ENCODE measurements at places on chromosomes 4 and X.

- DNase-seq, result peak; percentile 21
Measured at GRCh38 chrX:15973299-15973698, 118.7 kb upstream of the AP1S2 start.

- no peak for DNase-seq
Measured at GRCh38 chr4:110122201-110122600, 76.2 kb downstream of the ELOVL6 start.

DNA sequence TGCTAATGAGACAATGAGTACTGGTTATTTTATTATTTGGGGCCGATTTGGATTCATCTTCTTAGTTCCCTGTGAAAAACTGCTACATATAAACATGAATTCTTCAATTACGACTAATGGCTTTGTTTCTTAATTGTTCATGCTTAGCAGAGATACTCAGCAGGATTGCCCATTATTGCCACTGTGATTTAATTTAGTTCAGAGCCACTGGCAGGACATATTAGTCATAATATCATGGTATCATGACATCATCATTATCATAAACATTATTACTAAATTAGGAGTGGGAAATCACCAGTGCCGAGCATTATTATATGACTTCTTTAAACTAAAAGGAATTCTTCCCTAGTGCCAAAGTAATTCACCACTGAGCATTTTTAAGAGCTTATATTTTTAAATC, 201.4 kb downstream of the SPOCK3 start:
- DNase-seq, result no peak

DNA sequence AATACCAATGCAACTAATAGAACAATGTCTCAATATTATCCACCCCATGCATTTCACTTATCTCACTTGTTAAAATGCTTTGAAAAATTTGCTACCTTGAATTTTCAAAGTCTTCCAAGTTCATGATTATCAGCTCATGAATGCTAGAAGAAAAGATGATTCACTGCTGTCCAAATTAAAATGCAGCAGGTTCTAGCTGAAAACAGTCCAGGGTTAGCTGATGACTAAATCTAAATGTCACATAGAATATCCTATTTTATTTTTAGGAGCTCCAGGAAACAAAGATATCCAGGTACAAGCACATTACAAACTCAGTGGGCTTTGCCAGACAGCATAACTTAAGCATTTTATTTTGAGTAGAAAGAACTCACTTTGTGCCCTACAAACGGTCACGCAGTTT, 38.0 kb upstream of the SPARCL1 start:
- DNase-seq, result no peak

- no peak for DNase-seq
Measured at GRCh38 chr4:150160473-150160872, 82.2 kb downstream of the DCLK2 start.

- no peak for DNase-seq
Measured at GRCh38 chr4:182124359-182124758, 118.8 kb upstream of the TENM3 start.

DNA sequence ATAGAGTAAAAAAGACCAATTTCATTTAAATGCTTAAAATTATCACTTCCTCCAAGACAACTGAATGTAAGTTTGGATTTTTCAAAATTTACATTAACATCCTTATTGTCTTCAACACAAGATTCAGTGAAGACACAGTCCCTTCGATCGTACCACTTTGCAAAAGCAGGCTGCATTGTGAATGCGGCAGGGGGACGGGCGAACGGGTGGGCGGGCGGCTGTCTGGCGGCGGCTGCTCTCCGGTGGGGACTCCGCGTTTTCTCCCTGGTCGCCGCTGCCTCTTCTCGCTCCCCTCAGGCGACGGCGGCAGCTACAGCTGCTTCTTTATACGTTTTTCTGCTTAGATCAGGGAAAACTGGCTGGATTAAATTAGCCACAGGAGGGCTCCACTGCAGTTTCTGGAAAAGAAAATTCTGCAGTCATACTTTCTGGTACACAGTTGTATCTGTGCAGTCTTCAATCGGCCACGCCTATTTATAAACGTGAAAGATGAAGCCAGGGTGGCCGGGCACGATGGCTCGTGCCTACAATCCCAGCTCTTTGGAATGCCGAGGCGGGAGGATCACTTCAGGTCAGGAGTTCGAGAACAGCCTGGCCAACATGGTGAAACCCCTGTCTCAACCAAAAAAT, 33.9 kb upstream of the HPF1 start:
- DNase-seq, result peak; percentile 73

DNA sequence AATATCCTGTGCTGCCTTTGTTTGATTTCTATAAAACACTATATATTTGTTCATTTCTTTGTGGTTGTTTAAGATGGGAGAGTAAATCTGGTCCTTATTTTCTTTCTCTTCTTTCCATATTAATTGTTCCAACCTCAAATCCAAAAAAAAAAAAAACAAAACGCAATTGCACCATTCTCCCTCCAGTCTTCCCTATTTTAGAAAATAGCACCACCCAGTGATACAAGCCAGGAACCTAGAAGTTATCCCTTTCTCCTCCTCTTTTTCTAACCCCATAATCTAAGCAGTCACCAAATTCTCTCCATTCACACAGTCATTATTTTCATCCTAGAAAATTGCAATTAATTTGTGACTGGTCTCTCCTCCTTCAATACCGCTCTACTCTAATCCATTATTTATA, 107.8 kb downstream of the GABRA3 start:
- DNase-seq, result no peak

DNA sequence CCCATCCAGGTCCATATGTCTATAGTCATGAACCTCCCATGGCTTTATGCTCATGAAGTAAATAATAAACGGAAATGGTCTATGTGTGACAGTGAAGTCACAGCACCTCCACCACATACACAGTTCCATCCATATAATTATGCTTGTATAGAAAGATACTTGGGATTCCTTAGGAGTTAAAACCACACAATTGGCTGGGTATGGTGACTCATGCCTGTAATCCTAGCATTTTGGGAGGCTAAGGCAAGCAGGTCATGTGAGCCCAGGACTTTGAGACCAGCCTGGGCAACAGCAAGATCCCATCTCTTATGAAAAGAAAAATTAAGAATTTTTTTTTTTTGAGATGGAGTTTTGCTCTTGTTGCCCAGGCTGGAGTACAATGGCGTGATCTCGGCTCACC, 55.6 kb upstream of the RBM47 start:
- peak; percentile 63 for DNase-seq

- no peak for DNase-seq
Measured at GRCh38 chrX:115948018-115948923, 222.3 kb upstream of the AGTR2 start.

GRCh38 chr4:108270466-108271450, 102.0 kb upstream of the LEF1 start:
- DNase-seq, result peak; percentile 83

DNA sequence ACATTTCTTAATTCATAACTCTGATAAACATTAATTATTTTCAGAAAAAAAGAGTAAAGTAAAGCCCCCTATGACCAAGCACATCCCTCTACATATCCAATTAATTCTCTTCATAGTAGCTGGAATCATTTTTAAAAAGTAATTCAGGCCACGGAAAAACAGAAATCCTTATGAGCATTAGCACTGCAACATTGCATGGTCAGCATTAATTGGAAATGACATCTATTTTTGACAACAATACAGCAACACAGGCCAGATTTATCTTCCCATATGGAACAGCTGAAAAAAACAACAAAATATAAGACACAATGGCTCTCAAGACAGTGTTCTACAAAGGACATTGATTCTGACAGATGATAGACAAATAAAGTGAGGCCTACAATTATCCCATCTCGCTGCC, 236.6 kb downstream of the TMA16 start:
- DNase-seq, result no peak

- no peak for DNase-seq
Measured at GRCh38 chrX:126177133-126177840, 11.2 kb upstream of the DCAF12L2 start.

GRCh38 chrX:43679778-43680177, 23.7 kb downstream of the MAOA start:
- DNase-seq, result no peak

GRCh38 chr4:147928400-147928799, 196.5 kb downstream of the ARHGAP10 start:
- peak; percentile 33 for DNase-seq

- no peak for DNase-seq
Measured at GRCh38 chr4:14465507-14465906, 536.8 kb upstream of the CPEB2 start.

- no peak for DNase-seq
Measured at GRCh38 chr4:134070174-134070573, 131.4 kb downstream of the PABPC4L start.

- no peak for DNase-seq
Measured at GRCh38 chr4:7431696-7432530, 2.8 kb downstream of the PSAPL1 start.

Data from astrocyte of the spinal cord (primary cell).